Astrocyte of the spinal cord (primary cell): ENCODE measurements at places on chromosomes 1 and 21.

DNA sequence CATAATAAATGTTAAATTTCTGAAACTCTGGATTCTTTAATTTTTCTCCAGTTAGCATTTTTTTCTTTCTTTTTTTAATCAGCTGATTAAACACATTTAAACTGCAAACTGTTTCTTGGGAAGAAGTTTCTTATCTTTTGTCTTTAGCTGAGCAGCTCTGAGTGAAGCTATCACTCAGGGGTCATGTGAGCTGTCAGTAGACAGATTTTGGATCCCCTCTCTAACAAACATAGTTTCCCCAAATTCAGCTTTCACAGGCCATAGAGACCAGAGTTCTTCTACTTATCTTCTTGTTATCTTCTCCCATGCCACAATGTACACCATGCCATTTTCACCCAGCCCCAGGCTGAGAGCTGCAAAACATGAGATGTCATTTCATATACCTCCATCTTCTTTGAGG lies 148.9 kb downstream of the CDC42BPA start:
- no peak for DNase-seq

DNA sequence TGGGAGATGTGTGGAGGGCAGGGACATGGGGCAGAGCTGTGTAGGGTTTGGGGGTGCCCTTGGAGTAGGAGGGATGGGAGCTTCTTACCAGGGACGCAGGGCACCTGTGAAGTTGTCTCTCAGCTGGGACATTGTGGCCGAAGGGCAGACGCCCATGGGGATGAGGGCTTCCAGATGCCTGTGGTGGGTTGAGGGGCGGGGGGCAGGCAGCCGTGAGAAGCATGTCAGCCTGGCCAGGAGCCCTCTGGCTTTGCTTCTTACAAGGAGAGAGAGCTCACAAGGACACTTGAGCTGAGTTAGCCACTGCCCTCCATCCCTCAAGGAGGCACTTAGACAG lies 8.5 kb downstream of the A3GALT2 start:
- no peak for DNase-seq

GRCh38 chr1:20057886-20058420 lies 12.0 kb upstream of the PLA2G5 start:
- DNase-seq, result peak; percentile 9

DNA sequence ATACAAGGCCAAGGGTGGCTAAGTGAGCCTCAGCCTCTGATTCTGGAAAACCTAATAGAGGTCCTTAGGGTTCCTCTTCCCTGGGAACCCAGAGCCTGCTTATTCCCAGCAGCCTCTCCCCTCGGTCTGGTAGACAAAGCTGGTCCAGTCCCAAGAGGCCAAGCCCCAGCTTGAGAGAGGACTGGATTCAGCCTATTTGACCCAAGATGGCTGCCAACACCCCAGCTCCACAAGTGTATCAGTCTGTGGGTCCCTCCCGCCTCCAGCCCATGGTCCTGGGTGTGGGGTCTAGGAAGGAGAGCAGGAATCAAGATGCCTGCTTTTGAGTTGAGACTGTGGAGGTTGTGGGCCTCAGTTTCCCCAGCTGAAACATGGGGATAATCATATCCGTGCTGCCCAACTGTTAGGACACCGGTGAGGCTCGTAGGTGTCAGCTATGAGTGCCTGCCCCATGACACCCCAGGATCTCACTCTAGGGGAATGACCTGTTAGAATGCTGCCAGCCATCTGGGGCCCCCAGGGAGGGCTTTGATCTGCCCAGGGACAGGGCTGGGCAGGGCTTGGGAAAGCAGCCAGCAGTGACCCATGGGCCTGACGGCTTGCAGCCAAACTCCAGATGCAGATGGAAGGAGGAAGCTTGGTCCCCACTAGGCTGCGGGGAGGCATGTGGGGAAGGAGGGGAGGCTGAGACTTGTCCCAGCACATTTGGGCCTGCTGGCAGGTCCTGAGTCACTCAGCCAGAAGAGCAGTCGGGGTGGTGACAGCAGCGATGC lies 45.4 kb downstream of the NUAK2 start:
- no peak for DNase-seq

DNA sequence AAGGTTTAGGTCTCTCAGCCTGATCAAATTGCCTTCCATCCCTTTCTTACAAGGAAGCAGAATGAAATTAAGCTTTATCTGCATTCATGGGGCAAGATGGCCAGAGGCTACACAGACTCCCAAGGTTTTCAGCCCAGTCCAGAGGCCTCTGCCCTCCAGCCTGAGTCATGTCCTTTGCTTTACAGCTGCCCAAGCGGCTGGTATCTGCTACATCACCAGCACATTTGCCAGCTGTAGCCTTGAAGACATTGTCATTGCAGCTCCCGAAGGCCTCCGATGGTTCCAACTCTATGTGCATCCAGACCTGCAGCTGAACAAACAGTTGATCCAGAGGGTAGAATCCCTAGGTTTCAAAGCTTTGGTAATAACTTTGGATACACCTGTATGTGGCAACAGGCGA lies 16.0 kb downstream of the HAO2 start:
- no peak for DNase-seq

GRCh38 chr1:188343914-188344313 lies 1515.2 kb downstream of the PLA2G4A start:
- DNase-seq, result no peak

- no peak for DNase-seq
These were observed 91.7 kb downstream of the COL24A1 start for GRCh38 chr1:86064899-86065298.

DNA sequence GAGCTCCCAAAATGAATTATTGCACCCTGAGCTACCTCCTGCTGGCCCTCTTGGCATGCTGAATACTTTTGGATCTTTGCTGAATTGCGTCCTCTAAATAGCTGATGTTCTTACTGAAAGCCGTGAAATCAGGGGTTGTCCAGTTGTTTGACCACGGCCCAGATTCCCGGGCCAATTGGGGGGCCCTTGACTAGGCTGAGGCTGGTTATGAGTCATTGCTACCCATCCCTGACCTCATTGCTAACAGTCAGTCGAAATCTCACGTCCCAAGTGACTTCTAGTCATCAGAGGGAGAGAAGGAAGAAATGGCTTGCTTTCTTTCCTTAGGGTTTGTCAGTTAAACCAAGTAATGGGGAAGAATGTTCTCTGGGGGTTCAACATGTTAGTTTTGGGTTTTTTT lies 37.4 kb downstream of the SMYD2 start:
- peak; percentile 52 for DNase-seq

- peak; percentile 44 for DNase-seq
These were observed 884 bp downstream of the PHACTR4 start for GRCh38 chr1:28370239-28371009.

DNA sequence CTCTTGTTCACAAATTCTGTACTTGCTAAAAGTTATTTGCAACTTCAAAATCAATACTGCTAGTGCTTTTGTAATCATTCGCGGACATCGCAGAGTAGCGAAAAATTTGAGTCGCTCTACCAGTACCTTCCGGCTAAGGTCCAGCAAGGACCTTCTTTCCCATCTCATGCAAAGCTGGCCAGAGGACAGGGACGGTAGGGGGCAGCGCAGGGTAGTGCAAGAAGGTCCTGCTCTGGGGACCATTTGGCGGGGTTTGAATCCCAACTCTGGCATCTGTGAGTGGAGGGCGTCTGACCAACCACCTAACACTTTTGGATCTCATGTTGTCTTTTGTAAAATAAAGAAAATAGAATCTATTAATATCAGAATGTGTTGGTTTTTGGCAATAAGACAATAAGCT lies 258.3 kb downstream of the SPATA17 start:
- no peak for DNase-seq

DNA sequence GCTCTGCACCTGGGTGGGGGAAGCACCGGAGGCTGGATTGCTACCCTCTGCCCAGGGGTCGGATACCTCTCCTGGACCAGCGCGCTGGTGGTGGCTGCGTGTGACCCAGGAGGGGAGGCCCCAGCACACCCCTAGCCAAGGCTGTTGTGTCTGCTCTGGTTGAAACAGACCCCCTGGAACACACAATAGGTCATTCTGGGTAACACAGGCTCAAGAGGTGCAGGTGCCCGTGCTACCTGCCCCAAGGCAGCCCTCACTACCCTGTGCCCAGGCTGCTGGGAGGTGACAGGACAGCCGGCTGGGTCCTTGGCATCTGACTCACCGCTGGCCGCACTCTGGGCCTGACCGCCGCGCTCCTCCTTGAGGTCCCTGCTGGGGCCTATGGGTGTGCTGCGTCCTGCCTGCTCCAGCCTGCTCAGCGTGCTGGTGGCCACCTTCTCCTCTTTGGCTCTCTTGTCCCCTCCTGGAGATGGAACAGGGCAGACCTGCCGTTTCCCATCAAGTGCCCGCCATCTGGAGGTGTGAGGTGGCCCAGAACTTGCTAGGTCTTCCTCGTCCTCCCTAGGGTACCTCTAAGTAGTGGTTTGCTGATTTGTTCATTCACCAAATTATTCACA lies 30.0 kb downstream of the ZBTB17 start:
- no peak for DNase-seq

GRCh38 chr1:155962599-155963211 lies 15.6 kb downstream of the ARHGEF2 start:
- peak; percentile 44 for DNase-seq

DNA sequence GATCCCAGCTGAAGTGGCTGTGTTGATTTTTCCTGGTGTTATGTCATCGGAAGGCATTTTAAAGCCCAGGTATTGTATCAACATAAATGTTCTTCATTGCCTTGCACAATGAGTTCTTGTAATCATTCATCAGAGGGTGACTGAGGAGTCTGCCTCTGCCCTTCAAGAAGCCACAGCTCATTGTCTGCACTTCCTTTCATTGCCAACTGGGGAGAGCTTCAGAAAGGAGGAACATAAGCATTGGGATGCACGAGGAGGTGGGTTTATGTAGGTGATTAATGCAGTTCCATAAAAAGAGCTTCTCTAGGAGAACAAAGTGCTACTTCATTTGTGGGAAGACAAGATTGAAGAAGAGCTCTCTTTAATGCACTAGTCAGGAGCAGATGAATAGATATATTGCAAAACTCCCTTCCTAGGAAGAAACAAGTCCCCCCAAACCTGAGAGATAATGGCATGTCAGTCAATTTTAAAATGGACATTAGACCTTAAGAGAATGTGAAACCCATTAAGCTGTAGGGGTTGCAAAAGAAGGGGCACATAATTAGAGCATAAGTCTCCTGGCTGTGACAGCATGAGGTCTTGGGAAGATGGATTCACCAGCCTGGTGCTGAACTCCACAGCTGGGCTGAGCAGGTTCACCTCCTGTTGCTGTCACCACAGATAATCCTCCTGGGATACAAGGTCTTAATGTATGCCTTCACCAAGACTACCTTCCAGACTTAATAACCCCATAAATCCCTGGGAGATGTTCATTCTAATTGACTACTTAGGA lies 124.6 kb downstream of the BACH1 start:
- no peak for DNase-seq

DNA sequence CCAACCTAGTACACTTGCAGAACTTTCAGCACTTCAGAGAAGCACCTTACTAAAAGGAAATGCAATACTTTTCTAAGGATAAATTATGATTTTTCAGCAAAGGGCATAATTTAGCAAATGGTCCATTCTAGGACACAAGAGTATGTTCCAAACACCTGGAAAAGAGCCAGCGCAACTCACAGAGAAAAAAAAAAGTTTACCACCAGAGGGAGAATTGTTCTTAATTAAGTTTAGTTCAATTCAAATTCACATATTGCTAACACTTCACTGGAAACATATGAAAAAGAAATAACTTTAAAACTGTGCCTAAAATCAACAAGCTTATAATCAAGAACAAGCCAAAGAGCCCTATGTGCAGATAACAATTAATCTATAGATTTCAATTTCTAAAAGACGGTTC lies 338.1 kb downstream of the SEC16B start:
- DNase-seq, result no peak

DNA sequence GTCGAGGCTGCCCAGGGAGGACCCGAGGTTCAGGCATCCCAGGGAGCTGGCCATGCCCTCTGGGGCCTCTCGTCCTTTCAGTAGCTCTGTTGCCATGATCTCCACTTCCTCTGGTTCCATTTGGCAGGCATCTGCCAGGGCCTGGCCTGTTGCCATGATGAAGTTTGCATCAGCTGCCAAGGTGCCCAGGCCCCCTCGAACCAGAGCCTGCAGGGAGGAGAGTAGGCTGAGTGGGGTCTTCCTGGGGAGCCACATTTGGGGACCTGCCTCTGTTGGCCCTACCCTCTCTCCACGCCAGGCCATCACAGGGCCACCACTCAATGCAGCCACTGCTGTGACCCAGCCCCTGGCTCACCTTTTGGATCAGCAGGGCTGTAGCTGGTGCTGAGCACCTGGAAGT lies 16.4 kb upstream of the KIF21B start:
- DNase-seq, result no peak

GRCh38 chr1:244214009-244214967 lies 163.2 kb downstream of the ZBTB18 start:
- peak; percentile 99 for DNase-seq

DNA sequence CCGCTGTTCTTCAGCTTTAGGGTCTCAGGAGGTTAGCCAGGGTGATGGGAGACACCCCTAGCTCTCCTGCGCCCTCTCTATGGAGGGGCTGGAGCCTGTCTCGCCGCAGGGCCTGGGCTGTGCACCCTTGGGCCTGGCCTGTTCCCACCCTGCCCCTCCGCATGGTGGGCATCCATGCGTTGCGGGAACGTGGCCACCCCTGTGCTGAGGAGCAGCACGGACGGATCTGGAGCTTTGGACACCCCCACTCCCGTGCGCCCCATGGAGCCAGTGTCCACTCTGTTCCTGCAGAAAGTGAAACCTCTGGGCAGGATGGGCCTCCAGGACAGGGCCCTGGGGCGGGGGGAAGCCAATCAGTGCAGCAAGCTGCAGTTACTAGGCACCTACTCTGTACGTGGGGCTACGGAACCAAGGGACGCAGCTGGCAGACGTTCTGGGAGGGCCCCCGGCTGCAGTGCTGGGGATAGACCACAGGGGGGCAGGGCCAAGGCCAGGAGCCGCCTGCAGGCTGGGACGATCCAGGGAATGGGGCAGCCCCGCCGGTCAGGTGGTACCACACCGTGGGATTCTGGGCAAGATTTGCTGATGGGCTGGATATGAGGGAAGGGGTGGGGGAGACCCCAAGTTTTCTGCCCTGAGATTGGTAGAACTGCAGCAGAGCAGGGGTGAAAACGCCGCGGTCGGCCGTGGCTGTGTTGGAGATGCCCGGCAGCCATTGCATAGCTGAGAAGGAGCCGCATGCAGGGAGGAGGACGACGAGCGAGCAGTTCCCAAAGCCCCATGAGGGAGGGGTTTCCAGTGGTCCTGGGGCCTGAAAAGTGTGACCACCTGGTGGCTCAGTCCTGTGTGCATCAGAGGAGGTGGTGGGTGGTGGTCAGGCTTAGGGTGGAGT lies 43.3 kb downstream of the TP73 start:
- no peak for DNase-seq

GRCh38 chr1:8926707-8927694 lies 18.7 kb upstream of the CA6 start:
- DNase-seq, result no peak

DNA sequence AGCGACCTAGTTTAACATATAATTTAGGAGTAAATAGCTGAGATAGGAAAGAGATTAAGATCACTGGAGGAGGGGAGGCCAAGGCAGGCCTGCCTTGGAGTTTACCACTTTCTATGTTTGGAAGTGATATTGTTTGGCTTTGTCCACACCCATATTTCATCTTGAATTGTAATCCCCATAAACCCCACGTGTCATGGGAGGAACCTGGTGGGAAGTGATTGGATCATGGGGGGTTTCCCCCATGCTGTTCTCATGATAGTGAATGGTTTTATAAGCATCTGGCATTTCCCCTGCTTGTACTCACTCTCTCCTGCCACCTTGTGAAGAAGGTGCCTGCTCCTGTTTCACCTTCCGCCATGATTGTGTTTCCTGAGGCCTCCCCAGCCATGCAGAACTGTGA lies 58.3 kb upstream of the ARTN start:
- DNase-seq, result no peak
